ENCODE measurements at places on chromosomes 12 and 14.

DNA sequence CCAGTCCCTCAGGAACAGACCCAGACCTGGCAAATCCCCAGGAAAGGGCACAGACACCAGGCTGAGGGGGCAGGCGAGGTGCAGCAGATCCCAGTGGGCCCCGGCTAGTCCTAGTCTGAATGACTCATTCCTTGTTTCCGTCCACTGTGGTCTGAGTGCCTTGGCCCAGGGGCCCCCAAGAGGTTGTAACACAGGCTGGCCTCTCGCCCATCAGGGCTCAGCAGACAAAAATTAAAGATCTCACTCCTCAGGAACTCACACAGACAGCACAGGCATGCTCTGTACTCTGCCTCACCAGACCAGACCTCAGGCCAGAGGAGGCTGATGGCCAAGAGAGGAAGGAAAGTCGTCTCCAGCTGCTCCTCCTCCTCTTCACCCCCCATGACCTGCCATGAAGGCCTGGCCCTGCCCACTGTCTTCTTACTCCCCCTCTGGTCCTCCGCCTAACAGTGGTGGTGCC lies 7.7 kb upstream of the LTBP2 start:
- peak; percentile 100 for DNase-seq

DNA sequence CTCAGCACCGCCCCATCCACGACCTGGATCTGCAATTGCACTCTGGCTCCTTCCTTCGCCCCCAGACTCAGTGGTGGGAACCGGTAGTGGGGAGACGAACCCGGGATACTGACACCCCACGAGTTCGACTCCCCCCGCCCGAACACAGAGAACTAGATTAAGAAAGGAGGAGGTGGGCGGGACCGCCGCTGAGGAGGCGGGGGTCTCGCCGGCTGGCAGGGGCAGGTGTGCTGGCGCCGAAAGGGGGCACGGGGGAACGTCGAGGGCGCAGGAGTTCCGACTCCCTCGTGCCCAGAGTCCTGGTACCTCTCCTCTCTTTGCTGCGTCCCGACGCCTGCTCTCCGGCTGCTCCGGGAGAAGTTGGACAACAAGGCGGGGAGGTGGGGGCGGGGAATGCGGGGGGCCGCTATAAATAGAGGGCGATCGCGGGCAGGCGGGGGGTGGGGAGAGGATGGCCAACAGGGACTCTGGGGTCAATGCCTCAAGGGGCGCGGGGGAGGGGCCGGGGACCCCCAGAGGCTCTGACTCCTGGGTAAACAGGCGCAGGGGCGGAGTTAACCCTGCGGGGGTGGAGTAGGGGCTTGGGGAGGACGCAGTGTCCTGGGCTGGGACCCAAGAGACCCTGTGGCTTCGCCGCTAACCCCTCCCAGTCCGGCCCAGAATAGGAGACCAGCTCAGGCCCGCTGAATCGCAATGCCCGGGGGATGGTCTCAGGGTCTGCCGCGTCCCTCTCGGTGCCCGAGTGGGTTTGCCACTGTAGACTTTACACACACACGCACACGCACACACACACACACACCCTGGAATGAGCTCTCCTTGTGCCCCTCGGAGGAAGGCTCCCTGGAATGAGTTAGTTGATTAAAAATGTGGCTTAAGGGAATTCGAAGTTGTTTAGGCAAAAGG lies 761 bp upstream of the NDRG2 start:
- DNase-seq = no peak

GRCh38 chr12:56530390-56531055 lies 8.9 kb downstream of the RBMS2 start:
- no peak for DNase-seq

DNA sequence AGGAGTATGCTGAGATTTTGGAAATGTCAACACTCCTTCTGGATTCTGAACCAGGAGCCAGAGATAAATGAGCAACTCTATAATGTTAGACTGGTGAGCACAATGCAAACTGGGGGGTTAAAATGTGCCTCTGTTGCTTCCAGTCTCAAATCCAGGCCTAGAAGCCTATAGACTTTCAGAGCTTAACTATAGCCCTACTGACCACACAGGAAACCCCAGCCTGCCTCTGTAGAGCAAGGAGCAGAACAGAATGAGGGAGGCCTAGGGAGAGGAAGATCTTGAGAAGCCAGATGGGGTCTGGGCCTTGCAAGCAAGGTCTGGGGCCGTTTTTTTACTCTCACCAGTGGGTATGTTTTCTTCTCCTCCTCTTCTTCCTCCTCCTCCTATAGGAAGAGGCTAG lies 225.4 kb upstream of the KITLG start:
- DNase-seq = peak; percentile 58

DNA sequence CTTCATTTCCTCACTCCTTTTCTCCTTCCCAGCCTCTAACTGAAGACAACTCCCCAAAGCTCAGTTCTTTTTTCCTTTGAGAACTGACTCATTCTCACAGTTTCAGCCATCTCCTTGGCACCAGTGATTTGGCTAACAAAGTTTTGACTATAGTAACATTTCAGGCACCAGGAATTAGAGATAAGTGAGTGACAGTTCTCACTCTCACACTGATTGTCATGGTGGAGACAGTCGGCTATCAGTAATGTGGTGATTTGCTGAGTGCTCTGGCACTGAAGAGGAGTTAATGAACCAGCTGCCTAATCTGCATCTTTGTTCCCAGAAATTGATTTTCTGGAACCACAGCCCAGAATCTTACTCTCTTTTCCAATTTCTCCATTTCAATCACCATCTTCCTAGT lies 29.5 kb downstream of the HELB start:
- DNase-seq = no peak

- peak; percentile 86 for DNase-seq
Observed at GRCh38 chr12:52181746-52182145, 10.1 kb downstream of the KRT80 start.

DNA sequence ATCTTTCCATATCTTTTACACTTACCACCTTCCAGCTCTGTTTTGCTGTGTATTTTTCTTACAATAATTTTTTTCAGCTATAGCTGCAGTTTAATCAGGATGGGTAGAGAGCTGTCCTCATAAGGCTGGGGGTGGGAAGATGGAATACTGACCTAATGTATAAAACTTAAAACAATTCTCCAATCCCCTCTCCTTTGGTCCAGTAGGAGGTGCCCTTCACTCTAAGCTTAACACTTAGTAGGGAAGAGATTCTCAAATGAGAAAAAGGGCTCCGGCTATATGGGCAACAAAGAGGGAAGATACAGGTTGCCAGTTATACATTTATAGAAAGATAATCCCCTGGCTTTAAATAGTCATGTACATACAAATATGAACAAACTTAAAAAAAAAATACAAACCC lies 2.8 kb downstream of the ORMDL2 start:
- DNase-seq = peak; percentile 29

DNA sequence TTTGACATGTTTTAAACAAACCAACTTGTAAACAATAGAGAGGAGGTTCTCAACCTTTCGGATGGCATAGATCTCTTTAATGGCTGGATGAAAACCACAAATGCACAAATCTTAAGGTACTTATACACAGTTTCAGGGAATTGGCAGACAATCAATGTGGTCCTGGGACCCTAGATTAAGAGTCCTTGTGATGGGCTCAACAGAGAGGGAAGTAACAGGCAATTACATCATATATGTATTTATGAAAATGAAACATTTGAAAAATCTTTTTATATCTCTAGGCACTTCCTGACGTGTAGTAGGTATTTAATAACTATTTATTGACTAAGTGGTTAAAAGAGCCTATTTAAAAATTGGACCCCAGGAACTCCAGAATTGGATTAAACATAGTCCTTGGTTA lies 897 bp downstream of the ACTR10 start:
- peak; percentile 2 for DNase-seq

DNA sequence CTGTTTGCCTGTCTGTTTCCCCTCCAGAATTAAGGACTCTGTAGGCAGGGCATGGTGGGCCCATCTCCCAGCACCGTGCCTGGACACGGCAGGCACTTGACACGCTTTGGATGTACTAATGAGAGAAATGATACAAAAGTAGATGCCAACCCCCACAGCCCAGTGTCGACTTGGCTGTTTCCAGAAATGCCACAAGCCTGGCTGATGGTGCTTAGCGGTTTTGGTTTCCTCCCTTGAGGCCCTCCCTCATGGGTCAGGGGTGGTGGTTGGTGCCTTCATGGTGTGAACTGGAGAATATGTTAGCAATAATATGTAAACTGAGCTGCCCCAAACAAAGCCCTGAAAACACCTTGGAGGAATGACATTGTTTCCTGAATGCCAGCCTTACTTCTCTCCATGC lies 55.5 kb upstream of the ESRRB start:
- DNase-seq = no peak

DNA sequence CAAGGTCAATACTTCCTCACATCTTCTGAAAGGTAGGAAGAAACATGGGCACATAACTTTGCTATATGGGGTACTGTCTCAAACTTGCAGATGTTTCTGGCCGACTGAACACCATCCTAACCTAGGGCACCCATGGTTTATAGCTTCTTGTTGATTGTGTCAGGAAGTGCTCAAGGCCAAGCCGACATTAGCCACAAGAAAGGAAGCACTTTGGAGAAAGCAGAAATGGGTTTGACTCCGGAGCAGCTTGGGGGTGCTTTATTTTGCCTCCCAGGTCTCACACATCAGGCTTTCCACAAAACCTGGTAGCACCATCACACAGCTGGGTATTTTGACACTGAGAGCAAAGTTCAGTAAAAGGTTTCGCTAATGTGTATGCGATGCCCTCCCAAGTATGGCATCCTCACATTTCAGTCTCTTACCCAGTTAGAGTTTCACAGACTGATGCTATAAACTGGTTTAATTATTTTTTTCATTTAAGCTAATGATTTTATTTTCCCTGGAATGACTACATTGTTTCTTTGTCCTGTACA lies 25.2 kb upstream of the BHLHE41 start:
- DNase-seq = no peak

GRCh38 chr14:104003616-104004015 lies 61.3 kb upstream of the RD3L start:
- no peak for DNase-seq

DNA sequence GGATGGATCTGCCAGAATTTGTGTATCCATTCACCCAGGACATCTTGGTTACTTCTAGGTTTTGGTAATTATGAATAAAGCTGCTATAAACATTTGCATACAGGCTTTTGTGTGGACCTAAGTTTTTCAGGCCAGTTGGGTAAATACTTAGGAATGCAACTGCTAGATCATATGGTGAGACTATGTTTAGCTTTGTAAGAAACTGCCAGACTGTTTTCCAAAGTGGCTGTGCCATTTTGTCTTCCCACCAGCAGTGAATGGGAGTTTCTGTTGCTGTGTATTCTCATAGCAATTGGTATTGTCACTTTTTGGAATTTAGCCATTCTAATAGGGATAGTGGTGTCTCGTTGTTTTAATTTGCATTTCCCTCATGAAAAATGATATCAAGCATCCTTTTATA lies 133.0 kb downstream of the KIF26A start:
- DNase-seq = no peak

GRCh38 chr14:80464531-80465149 lies 253.3 kb upstream of the DIO2 start:
- DNase-seq = no peak

- DNase-seq = no peak
Observed at GRCh38 chr14:38255408-38255672, 553 bp downstream of the CLEC14A start.

- no peak for DNase-seq
Observed at GRCh38 chr12:63949902-63950301, 105.4 kb downstream of the SRGAP1 start.

DNA sequence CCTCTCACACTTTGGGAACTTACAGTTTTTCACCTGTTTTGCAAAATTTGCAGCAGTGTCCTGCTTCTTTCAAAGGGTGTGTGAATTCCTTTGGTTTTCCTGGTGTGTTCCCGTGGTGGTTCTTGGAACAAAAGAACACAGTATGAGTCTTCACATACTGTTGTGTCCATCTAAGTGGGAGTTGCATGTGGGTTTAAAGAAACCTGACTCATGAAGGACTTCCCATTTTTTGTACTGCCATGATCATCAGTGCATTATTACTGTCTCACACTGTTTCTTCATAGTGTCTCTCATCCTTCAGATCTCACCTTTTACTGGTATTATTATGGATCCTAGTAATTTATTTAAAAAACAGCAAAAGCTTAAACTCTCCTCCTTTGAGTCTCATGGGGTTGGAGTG lies 3.8 kb upstream of the GZMH start:
- DNase-seq = no peak

GRCh38 chr12:52942066-52942900 lies 6.6 kb upstream of the KRT18 start:
- DNase-seq = no peak

- DNase-seq = peak; percentile 71
Observed at GRCh38 chr12:10722502-10722904, 620 bp downstream of the YBX3 start.

DNA sequence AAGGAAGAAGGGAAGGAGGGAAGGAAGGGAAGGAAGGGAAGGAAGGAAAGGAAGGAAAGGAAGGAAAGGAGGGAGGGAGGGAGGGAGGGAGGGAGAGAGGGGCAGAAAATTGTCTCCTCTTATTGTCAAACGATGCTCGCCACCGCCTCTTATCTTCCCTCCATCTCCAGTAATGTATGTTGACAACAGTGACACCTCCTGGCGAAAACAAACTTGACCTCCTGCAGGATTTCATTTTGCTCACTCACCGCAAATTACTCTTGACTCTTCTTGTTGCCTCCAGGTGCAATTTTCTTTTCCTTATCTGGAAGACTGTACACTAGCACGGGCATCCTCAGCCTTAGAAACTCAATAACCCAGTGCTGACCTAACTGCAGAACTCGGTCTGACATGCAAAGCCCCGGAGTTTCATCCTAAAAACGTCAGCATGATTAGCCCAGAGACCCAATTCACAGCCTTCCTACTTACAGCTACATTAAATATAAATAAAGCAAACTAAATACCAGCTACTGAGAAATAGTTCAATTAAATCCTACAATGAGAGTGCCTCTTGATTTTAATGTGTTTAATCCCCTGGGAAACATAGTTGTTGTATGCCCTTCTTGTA lies 512.4 kb upstream of the TMPO start:
- no peak for DNase-seq

DNA sequence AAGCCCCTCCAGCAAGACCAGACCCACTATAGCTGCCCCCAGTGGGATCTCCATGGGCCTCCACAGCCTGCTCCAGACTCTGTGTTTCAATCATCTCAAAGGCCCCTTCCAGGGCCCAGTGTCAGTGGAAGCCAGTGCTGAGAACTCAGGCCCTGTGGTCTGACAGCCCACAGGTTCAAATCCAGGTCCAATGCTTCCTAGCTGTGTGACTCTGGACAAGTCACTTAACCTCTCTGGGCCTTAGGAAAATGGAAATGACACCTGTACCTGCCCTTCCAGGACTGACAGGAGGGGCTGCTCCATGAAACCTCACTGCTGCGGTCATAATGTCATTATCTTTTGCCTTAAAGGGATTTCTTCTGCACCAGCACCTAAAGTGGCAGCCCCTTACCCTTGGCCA lies 101.9 kb downstream of the NCOR2 start:
- DNase-seq = no peak
